ENCODE measurements at places on chromosomes 11 and 22.

DNA sequence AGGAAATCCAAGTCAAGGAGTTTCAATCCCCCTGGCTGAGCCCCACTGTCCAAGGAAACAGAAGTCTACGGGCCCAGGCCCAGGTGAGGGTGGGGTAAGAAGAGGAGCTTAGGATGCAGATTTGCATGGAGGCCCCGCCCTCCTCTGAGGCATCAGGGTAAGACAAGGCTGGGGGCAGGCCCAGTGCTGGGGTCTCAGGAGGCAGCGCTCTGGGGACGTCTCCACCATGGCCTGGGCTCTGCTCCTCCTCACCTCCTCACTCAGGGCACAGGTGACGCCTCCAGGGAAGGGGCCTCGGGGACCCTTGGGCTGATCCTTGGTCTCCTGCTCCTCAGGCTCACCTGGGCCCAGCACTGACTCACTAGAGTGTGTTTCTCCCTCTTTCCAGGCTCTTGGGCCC, 31.3 kb upstream of the IGLL5 start:
- no peak for DNase-seq

GRCh38 chr11:127424661-127425060, 424.1 kb upstream of the KIRREL3 start:
- no peak for DNase-seq

DNA sequence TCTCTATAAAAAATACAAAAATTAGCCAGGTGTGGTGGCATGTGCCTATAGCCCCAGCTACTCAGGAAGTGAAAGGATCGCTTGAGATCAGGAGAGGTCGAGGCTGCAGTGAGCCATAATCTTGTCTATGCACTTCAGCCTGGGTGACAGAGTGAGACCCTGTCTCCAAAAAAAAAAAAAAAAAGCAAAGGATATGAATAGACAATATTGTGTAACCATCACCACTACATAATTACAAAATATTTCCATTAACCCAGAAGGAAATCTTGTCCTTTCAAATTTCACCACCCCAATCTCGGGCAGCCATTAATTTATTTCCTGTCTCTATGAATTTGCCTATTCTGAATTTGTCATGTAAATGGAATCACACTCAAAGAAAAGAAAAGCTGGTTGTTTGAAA, 21.2 kb downstream of the RSF1 start:
- no peak for DNase-seq

DNA sequence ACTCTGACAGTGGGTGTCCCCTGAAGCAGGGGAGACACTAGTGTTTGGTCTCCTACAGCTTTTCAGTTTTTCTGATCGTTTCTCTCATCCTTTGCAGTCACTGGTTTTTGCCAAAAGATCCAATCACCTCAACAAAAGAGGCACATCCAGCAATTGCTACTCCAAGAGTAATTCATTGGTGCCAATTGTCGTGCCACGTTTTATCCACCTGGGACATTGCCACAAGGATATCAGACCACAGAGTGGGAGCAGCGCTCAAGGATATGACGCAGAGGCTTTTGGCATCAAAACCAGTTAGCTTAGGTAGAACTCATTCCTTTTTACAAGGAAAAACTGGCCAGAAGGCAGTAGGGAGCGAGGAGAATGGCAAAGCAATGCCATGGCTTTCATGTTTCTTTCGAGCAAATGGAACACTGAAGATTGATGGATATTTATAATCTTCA, 40.9 kb upstream of the BLID start:
- DNase-seq, result no peak

Measured in activated CD4-positive, CD25-positive, alpha-beta regulatory T cell (primary cell).